Caudate nucleus (tissue), 63 donors: ENCODE measurements at places on chromosomes 2 and 18.
A peak's percentile ranks its signal among the peaks of the same experiment; 100 is the strongest.

GRCh38 chr2:223944166-223944702 is 901 bp downstream of the WDFY1 start:
- DNase-seq: no peak

- no peak for DNase-seq
These were observed 41.6 kb downstream of the TOGARAM2 start for GRCh38 chr2:29022679-29023078.

- DNase-seq: no peak
These were observed 45.9 kb downstream of the MIB1 start for GRCh38 chr18:21786526-21786925.

- DNase-seq: no peak
These were observed 141.0 kb downstream of the CERS6 start for GRCh38 chr2:168596881-168597655.

GRCh38 chr2:56217106-56217505 is 33.3 kb downstream of the CCDC85A start:
- DNase-seq: no peak

DNA sequence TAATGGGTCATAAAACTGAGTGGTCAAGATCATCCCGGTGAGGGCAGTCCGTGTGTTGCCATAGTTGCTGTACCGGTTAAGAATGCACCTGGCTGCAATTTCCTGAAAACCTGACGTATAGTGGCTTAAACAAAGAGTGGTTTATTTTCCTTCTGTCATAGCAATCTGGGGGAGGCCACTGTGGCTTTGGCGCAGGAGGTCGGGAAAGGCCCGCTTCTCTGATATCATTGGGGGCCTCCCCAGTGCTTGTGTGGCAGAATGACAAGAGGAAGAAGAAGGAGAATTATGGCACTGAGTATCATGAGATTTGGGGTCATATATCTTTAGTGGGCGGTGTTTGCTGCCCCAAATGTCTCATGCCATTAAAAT is 4.4 kb downstream of the C2orf92 start:
- no peak for DNase-seq

DNA sequence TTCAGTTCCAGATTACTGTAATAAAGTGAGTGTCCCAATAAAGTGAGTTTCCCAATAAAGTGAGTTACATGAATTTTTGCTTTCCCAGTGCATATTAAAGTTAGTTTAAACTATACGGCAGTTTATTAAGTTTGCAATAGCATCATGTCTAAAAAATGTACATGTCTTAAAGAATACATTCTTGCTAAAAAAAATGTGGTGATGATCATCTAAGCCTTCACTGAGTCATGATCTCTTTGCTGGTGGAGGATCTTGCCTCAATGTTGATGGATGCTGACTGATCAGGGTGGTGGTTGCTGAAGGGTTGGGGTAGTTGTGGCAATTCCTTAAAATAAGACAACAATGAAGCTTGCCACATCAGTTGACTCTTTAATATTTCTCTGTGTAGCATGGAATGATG is 664.2 kb downstream of the TDRD15 start:
- DNase-seq: no peak

- DNase-seq: no peak
These were observed 236.5 kb downstream of the ZNF804A start for GRCh38 chr2:184834699-184835397.

DNA sequence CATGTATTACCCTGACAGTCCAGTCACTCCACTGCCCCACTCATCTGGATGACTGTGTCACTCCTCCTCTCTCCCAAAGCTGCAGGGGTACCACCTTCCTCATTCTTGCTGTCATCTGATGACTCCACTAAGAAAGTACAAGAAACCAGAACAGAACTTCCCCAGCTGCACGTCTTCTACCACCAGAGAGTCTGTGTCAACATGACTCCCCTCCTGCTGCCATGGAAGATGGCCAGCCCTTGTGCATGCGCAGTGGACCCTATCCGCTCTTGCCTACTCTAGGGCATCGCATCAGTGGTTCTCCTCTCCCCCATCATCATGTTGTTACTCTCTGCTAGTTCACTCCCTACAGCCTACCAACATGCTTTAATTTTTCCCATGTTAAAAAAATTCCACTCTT is 14.5 kb upstream of the ST8SIA3 start:
- DNase-seq: no peak

DNA sequence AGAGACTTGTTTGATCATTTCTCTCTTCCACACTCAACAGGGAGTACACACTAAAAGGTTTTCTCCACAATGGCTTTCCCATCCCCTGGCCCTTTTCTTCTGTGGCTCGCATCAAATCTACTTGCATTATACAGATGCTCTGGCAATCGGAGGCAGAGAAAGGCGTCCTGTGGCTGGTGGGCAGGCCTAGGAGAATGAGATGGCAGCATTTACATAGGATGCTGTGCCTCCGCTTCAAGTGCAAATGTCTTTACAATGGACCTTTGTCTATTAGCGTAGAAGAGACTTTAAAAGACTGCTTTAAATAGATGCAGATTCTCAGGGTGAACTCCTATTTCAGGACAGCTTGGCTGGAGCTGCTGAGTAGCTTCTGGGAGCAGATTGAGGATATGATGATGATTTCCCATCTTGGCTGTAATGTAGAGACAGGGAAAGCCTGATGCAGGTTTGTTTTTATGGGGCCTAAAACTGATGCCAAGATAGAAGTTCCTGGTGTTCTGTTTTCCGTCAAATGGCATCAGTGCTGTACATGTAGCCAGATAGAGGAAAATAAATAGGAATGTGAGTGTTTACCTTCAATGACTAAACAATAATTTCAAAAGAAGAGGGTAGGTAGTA is 423.4 kb downstream of the RND3 start:
- DNase-seq: peak; percentile 40

GRCh38 chr18:21803495-21803894 is 62.9 kb downstream of the MIB1 start:
- no peak for DNase-seq
